ENCODE measurements at places on chromosomes 7 and 10.

DNA sequence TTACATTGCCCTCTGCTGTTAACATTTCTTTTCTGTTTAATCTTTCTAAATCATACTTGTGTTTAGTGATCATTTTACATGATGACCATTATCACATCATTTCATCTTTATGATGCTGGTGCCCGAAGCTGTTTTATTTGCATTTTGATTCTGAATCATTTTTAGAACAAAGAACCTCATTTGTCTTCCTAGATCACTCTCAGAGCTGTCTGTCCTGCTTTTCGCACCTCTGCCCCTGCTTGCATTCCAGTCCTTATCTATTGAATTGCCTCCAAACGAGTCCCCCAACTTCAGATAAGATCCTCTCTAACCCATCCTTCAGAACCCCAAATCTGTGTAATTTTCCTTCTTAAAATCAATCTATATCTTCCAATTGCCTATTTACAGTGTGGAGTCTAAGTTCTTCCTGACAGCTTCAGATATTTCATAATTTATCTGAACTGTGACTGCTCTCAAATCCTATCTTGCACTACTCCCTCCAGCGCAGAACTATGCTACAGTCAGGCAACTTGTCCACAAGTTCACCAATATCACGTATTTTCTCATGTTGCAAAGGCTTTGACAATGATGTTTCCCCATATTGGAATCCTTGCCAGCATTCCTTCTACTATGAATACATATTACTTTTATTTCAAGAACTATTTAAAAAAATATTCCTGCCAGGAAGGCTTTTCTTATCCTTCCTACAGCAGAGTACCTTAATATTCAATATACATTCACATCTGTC, 346.5 kb upstream of the CACNA2D1 start:
- DNase-seq, result no peak

- no peak for DNase-seq
These were observed 1231.6 kb upstream of the CELF2 start for GRCh38 chr10:9786101-9786500.

DNA sequence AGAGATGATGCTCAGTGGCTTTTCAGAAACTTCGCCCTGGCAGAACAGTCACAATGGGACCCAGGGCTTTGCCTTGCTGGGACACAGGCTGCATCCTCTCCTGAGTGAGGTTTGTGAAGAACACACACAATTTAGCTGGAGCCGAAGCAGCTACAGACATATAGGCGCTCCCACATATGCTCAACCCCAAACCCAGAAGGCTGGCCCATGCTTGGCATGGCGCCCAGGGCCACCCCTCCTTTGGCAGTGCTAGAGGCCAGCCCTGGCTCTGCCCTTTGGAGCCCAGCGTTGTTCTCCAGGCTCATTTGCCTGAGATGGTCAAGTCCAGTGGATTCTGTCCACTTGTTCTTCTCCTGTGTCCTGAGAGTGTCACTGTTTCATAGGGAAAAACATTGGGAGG, 94.4 kb downstream of the WDFY4 start:
- DNase-seq, result no peak

- DNase-seq, result no peak
These were observed 457.4 kb upstream of the TPK1 start for GRCh38 chr7:145293228-145293701.
